ENCODE measurements at places on chromosomes 3 and 15. TPM values are rescaled to one million over a fixed set of nuclear protein-coding genes. Genes with fewer than 3 reads are reported as not detected.

DNA sequence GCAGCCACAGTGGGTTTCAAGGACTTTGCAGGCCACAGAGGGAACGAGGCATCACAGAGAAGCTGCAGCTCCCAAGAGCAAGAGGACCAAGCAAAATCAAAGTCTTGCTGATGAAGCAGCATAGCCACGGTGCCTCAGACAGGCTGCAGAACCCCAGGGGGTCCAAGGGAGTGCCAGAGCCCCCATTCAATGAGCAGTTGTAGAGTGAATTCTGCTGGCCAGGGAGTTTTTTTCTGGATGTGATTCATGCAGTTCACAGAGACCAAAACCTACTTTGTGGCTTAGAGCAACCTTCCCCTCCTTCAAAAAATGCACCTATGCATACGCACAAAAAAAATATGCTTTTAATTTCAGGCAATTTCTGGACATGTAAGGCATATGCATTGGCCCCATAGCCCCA lies 409.0 kb downstream of the VPS13C start:
- no peak for DNase-seq

- DNase-seq = no peak
These were observed 75.7 kb downstream of the SENP2 start for GRCh38 chr3:185661772-185662171.

The TEX55 gene
- not detected for total RNA-seq

- peak; percentile 82 for DNase-seq
These were observed 6.3 kb upstream of the CDC25A start for GRCh38 chr3:48194446-48195071.

DNA sequence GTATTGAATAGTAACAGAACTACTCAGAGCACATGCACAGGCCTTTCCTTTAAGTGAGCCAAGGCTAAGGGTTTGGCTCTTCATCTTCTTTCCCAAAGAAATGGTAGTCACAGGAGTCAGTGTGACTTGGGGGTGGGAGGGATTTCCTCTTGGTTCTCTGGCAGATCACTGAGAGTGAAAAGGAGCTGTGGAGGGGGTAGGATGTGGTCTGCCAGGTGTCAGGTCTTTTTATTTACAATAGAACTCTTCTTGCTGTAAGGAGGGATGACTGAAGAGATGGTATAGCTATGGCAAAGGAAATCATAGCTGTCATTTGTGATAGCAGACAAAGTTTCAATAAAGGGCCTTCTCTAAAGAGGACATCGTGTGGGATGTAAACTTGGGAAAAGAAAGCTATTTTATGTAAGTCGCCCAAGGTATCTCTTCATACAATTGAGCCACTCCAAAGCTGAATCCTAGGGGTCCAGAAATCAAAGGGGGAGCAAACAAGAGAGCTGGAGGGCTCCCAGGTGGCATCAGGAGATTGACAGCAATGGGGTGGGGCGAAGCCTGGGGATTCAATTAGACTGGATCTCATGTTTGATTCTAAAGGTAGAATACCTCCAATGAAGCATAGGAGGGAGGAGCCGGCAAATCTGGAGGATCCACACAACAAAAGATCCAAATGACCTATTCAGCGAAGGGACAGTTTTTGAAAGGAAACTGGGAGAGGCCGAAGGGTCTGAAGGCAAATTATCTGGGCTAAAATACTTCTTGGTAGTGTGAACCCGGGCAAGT lies 20.0 kb upstream of the CHD2 start:
- peak; percentile 38 for DNase-seq

DNA sequence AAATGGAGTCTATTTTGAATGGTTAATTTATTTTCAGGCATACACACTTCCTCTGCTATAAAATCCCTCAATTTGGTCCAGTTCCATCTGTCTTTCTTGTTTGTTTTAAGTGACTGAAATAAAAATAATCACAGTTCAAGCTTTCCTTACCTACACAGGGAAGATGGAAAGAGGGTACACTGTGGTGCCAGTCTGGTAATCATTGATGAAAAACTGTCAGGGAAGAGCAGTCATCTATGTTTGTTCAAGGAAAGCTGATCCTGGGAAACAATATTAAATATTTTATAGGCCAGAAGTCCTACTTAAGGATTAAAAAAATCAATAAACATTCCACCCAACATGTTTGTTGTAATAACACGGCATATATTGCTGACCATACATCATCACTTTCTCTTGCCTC lies 115.2 kb upstream of the KCNMB2 start:
- DNase-seq = no peak

- DNase-seq = no peak
These were observed 55.1 kb downstream of the PDE8A start for GRCh38 chr15:85036716-85037115.

DNA sequence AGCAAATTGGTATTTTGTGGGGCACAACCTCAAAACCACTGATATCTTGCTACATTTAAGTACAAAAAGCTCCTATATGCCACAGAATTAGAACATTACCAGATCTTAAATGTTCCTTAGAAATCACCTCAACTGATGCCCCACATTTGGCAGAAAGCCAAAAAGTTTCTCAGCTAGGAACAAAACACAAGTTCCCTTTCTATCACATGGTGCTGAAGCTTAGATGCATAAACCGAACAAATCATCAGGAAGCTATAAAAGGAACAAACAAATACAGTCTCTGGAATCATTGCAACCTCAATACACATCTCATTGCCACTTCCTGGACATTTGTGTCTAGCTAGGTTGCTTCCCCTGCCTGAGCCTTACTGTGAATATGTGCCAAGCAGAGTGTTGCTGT lies 492.6 kb downstream of the LPP start:
- DNase-seq = peak; percentile 53

DNA sequence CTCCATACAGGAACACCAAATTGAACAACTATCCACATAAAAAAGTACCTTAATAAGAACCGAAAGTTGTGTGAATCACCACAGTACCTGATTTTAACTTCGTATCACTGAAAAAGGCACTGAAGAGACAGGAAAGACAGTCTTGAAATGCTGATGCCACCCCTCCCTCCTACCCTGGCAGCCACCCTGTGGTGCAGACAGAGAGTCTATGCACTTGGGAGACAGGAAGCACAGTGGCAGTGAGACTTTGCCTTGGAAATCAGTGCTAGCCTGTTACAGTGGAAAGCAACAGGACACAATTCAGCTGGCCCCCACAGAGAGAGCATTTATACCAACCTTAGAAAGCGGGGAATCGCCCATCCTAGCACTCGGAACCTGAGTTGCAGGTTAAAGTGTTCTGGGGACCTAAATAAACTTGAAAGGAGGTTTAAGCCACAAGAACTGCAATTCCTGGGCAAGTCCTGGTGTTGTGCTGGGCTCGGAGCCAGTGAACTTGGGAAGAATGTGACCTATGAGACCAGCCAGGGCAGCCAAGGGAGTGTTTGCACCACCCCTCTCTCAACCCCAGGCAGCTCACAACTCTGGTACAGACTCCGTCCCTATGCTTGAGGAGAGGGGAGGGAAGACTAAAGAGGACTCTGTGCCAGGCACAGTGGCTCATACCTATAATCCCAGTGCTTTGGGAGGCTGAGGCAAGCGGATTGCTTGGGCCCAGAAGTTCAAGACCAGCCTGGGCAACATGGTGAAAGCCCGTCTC lies 240.1 kb downstream of the ISL2 start:
- no peak for DNase-seq

The FBXO40 gene
- total RNA-seq = not detected

- DNase-seq = no peak
These were observed 63.1 kb downstream of the POLQ start for GRCh38 chr3:121482660-121483059.

GRCh38 chr15:60418096-60418495 lies 20.3 kb upstream of the ANXA2 start:
- no peak for DNase-seq

DNA sequence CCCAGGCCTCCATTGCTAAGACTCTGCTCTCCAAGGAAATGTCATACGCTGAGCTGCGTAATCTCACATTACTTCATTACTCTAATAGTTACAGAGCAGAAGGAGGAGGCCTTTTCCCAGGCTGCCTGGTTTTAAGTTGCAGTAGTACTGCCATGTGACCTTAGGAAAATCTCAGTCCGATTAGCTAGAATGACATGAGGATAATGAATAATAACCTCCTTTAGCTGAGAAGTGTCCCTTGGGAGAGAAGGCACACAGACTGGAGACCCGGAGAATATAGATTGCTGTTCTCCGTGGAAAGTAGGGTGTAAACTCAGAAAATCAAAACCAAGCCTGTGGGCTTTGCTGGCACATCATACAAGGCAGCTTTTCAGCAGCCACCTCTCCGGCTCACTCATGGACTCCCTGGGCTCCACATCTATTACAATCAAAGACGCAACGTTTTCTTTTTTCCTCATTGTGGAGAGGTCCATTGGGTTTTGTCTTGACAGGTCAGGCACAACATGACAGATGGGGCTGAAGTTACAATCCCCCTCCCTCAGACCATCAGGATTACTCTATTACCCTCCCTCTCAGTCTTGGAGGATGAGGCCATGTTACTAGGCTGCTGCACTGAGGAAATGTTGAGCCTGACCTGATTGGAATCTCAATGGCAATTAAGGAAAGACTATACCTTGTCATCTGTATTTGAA lies 134.8 kb upstream of the MB21D2 start:
- no peak for DNase-seq

GRCh38 chr3:56870436-56870835 lies 68.7 kb upstream of the ARHGEF3 start:
- DNase-seq = no peak

- no peak for DNase-seq
These were observed 1138.4 kb downstream of the SI start for GRCh38 chr3:163939926-163940325.

- DNase-seq = no peak
These were observed 111.1 kb upstream of the HACD2 start for GRCh38 chr3:123695731-123696640.

The EXD1 gene
- total RNA-seq = not detected

DNA sequence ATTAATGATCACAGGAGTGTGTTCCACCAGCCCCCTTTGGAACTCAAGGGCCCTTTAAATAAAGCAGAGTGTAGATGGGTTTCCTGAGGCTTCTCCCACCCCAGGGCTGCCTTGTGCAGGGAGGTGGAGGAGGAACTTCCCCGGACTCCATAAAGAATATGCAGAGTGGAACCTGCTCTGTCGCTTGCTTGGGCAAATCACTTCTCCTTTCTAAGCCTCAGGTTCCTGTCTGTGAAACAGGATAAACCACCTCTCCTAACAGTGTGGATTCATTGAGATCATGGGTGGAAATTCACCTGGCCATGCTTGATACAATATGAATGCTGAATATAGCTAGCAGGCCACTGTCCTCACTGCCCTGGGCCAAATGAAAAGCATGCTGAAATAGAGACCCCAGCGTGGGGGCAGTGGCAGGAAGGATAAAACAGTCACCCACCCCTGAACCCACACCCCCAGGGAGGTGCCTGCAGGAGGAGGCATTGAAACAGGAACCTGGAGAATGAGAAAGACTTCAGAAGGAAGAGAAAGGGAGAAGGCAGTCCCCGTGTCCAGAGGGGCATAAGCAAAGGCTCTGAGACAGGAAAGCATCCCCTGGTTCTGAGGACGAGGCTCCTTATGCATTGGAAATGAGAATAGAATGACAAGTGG lies 41.1 kb upstream of the CHRNB4 start:
- no peak for DNase-seq

GRCh38 chr15:59260090-59260489 lies 53.4 kb downstream of the LDHAL6B start:
- DNase-seq = no peak

GRCh38 chr3:169379496-169380090 lies 283.9 kb downstream of the MECOM start:
- no peak for DNase-seq

DNA sequence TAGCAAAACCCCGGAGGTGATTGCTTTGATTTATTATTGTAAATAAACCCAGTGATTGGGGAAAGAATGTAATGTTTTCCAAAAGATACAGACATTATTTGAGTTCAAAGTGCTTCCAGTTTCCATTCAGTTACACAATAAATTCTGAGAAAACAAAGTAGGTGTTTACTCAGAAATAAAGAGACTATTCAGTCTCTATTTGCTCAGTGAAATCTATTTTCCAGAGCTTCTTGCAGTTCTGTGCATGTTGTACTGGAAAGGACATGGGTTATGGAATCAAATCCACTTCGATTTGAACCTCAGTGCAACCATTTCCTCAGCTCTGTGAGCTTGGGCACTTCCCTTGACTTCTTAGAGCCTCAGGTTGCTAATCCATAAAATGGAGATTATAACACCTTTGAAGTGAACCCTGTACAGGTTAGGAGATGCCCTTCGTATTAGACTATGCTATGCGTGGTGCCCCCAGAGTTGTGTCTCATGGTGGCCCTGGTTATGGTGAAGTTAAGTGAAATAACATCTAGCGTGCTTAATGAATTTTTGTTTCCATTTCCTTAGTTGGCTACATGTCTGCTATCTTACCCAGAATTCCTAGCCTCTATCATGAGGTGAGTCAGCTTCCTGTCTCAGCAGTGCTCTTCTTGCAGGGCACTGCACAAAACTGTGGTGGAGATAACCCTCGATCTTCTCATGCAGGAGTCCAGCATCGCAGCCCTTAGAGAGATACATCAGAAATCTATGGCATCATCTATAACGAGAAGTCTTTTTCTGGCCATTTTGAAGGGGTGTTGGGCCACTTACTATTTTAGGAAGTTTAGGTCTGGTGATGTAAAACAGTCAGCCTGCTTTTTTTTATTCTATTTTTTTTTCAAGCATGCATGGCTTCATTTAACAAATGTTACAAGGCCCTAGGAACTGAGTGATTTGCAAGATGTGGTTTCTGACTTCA lies 97.7 kb downstream of the RPL39L start:
- peak; percentile 93 for DNase-seq

GRCh38 chr15:70079888-70080287 lies 17.8 kb downstream of the TLE3 start:
- DNase-seq = no peak

DNA sequence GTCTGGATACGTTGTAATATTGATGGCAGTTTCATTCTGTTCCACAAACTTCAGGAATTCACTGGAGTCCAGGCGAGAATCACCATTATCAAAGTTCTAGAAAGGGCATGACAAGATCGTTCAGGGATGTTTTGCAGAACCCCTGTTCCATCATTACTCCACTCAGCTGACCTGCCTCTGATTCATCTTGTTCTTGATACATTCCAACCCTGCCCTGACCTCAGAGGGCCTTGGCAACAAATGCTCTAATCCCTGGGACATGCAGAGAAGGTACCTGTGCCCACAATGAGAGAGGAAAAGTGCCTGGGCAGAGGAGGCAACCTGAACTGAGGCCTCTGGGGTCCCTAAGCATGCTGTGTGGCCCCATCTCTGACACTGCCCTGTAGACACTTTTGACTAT lies 45.9 kb downstream of the FSTL1 start:
- no peak for DNase-seq

The C3orf80 gene
- not detected for total RNA-seq

GRCh38 chr15:77013776-77014131 lies 18.8 kb downstream of the PSTPIP1 start:
- peak; percentile 72 for DNase-seq

GRCh38 chr3:98897701-98898100 lies 3.8 kb downstream of the DCBLD2 start:
- no peak for DNase-seq

Measured in Karpas-422 (cell line).